Smooth muscle cell of the umbilical artery (primary cell): ENCODE measurements at places on chromosomes 5 and 9. TPM values are rescaled to one million over a fixed set of nuclear protein-coding genes. Genes with fewer than 3 reads are reported as not detected.

Gene PRRX2
- total RNA-seq = 0.14 and 0.59 TPM in 2 replicates

Gene ARHGEF37
- total RNA-seq = 0.30 and 0.32 TPM in 2 replicates

Gene ZBED3
- total RNA-seq = 1.3 and 1.5 TPM in 2 replicates

Gene PARP8
- total RNA-seq = 20.7 and 22.3 TPM in 2 replicates

Gene NSD1
- total RNA-seq = 41.3 and 55.4 TPM in 2 replicates

Gene GLDC
- under 0.01 and 1.3 TPM in 2 replicates for total RNA-seq
